Stimulated activated effector memory CD8-positive, alpha-beta T cell treated with anti-CD3 and anti-CD28 coated beads, Interleukin-12 subunit alpha, Interleukin-12 subunit beta, amount 100 ng/mL, for 72 hours (primary cell): ENCODE measurements at places on chromosomes 2 and 18.

DNA sequence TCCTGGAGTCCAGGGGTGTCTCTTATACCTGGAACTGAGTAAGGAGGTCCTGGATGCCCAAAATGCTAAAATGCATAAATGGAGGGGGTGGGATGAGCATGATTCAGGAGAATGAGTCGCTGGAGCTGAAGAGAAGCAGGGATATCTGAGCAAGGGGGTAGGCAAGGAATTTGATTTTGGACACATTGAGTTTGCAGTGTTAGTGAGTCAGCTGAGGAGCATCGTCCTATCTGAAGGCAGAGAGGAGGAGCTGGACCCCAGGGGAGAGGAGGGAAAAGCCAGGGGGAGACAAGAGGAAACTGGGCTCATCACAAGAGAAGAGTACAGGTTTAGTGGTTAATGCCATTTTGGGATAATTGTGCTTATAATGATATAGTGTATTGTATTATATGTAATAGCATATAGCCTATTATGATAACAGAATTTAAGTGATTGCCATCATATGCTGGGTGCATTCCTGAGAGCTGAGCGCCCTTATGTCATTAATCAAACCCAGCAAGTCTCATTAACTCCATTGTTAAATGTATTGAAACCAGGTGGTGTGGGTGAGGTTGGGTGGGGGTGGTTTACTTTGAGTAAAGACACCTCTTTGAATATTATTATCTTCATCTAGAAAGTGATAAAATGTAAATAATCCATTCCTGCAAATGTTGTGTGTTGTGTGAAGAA is 12.4 kb downstream of the EHD3 start:
- DNase-seq = no peak

- DNase-seq = no peak
These were observed 952 bp downstream of the MGAT5 start for GRCh38 chr2:134254824-134255223.

GRCh38 chr2:207514451-207514850 is 15.3 kb upstream of the CREB1 start:
- DNase-seq = no peak

- no peak for DNase-seq
These were observed 13.2 kb downstream of the ASB18 start for GRCh38 chr2:236250909-236251579.

DNA sequence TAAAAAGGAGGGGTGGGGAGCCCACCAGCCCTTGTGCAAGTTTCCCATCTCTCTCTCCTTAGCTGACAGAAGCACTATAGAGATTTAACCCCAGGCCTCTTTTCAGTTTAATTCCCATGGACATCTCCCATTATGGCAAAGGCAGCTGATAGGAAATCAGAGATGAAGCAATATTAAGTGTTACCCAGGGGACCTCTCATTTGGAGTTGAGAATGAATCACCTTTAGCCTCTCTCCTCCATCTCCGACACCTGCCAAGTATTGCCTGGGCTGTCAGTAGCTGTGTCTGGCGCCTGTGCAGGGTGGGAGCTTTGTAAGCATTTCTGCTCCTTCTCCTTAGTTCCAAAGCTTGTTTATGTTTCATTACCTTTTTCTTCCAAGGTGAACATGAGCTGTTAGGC is 109.0 kb downstream of the AQP4 start:
- no peak for DNase-seq

DNA sequence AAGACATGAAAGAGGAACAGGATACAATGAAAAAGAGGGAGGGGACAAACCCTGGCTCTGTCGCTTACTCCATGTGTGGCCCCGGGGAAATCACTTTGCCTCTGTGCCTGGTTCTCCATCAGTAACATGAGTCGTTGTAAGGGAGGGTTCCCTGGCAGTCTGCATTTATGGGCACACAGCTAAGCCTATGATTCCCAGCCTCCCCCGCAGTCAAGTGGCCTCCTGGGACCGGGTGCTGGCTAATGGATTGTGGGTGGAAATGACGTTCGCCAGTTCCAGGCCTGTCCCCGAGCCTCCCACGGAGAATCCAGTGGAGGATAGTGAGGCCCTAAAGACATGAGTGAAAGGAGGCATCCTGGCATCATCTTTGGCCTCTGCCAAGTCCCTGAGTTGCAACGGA is 42.7 kb downstream of the SFXN5 start:
- DNase-seq = no peak

DNA sequence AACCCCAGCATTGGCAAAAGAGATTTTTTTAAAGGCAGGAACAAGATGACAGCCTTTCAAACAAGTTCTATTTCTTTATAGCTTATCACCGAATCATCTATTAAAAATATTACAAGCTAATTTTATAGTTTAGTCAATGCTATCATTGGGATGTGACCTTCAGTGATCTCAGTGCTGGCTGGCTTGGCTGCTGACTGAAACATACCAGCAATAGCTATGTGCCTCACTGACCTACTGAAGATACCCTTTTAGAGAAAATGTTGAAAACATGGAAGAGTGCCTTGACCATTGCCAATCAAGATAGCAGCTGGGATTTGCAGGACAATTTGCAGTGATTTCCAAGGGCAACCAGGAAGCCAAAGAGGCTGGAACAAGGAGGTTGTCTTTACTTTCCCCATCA is 44.0 kb downstream of the CSRNP3 start:
- no peak for DNase-seq

- DNase-seq = no peak
These were observed 1.0 kb upstream of the AAK1 start for GRCh38 chr2:69644506-69644979.

DNA sequence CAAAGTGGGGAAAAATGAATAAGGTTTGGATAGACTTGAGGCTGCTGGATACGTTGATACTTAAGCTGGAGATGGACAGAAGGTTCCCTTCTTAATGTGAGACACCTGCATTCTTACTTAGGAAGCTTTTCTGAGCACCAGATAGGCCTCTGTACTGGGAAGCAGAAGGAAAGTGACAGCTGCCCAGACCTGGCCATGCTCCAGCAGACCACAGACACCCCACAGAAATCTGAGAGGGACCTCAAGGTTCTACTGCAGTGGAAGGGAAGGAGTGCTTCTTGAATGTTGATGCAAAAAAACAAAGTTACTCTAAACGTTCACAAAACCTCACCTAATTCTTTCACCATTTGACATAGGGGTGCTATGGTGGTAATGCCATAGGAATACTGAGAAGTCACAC is 642.1 kb upstream of the ID2 start:
- no peak for DNase-seq

DNA sequence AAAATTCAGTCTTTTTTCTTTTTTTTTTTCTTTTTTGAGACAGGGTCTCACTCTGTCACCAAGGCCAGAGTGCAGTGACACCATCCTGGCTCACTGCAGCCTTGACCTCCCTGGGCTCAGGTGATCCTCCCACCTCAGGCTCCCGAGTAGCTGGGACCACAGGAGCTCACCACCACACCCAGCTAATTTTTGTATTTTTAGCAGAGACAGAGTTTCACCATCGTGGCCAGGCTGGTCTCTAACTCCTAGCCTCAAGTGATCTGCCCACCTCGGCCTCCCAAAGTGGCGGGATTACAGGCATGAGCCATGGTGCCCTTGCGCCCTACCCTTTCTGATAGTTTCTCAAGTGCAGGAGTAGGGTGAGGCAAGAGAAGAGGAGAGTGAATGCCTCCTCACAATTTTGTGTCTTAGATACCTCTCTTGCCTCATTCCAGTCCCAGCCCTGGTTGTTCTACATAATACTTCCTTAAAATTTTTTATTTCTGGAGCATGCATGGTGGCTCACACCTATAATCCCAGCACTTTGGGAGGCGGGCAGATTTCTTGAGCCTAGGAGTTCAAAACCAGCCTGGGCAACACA is 68.2 kb upstream of the CAB39 start:
- DNase-seq = no peak

DNA sequence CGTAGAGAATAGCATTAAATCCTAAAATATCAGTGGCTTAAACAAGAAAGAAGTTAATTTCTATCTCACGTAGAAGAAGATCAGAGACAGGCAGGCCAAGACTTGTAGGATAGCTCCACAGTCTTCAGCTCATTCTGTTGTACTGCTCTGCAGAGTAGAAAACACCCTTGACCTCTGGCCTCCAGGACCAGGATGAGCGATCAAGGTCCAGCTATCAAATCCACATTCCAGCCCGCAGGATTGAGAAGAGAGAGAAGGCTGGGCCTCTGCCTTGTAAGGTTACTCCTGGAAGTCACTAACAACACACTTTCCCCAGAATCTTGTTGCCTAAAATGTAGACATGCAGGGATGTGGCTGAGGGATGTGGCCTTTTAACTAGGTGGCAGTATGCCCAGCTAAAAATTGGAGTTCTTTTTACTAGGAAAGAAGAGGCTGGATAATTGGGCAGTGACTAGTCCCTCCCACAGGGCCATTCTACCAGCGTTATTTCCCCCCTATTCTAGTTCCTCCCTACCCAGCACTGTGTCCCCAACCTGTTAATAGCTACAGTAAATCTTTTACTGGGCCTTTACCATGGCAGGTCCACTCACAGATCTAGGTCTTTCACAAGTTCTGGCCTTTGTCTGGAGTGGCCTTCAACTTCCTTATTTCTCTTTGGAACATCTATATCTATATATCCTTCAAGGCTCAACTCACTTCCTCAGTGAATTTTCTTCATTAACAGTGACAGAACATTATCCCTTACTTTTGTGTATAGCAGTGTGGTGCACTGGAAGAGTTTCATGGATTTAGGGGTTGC is 165.0 kb downstream of the DIS3L2 start:
- no peak for DNase-seq

DNA sequence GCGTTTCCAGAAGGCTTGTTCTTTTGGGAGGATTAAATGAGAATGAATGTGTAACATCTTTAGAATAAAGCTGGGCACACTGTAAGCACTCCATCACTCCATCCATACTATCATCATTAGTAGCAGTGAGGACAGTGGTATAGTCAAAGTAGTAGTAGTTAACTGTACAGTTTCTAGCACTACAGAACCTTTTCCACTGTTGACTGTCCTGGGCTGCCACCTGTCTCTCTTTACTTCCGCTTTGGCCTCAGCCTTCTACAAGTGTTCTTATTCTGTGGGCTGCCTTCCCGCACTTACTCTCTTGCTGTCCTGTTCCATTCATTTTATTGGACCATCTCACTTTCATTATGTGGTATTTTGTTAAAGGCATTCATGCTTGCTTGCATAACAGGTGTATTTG is 3.3 kb downstream of the SLC9A2 start:
- no peak for DNase-seq

DNA sequence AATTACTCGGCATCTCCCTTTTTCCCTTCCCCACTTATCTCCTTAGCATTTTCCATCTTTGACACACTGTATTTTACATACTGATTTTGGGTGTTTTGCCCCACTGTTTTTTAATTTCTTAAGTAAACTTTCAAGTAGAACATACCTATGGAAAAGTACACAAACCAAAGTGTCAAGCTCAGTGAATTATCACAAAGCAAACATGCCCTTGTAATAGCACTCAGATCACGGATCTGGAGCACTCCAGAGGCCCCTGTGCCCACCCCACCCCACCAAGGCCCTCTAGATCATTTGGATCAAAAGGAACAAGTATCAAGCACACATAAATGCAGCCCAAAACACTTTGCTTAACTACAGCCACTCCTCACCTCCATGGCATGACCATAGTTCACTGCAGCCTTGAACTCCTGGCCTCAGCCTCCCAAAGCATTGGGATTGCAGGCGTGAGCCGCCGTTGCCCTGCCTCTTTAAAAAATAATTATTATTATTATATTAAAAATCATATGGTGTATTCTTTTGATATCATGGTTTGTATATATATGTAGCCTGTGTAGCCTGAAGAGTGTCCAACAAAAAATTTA is 38.1 kb downstream of the FER1L5 start:
- DNase-seq = no peak

DNA sequence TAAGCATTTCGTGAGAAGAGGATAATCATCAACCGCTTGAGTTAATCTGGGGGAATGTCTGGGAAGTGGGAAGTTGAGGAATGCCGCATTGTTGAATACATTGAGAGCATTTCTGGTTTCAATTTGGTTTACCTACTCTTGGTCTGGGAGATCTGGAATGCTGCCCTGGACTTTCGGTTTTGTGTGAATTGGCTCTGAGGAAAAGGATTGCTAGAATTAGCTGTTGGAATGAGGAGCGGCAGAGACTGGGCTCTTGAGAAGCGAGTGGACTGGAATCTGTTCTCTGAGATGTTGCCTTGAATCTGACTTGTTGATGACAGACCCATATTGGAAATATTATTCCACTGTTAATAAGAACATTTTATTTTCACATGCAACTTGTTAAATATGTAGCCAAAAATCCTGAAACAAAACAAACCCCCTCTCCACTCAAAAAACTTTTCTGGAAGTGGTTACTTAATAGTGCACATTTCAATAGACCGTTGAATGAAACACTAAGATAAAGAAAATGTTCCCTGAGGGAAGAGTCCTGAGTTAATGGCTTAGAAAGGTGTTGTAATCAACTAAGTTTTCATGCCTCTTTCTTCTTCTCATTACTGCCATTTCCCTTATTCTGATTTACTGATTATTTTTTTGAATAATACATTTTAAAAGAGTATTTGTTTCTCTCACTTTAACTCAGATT is 50.8 kb downstream of the PTPRM start:
- DNase-seq = no peak

GRCh38 chr18:22197668-22198067 is 28.3 kb downstream of the GATA6 start:
- DNase-seq = no peak

GRCh38 chr2:28300485-28301341 is 91.9 kb upstream of the FOSL2 start:
- DNase-seq = no peak

DNA sequence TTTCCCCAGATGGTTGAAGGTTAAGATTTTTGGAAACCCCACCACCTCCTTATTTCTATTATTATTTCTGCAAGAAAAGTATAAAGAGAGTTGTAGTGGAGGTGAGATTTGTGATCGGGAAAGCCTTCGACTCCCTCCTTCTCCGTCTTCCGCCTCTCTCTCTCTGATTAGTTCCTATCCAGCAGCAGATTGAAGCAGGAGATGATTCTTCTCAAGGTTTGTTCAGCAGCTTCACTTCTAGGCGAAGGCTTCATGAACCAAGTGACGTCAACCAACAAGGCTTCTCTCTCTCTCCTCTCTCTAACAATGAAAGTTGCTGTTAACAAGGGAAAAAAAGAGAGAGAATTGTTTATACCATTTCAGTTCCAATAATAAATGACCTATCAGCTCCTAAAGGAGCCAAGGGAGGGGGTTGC is at the start of gene BAZ2B:
Gene BAZ2B, minus strand, starts transcription at position 263 of the 416 bp plus-strand sequence. CDS start 137,829 bp downstream, outside the sequence.
- no peak for DNase-seq

GRCh38 chr2:20471902-20472559 is 25.2 kb downstream of the RHOB start:
- no peak for DNase-seq

- DNase-seq = no peak
These were observed 28.7 kb downstream of the MTERF4 start for GRCh38 chr2:241073166-241074064.

- no peak for DNase-seq
These were observed 312.0 kb upstream of the ETAA1 start for GRCh38 chr2:67085146-67085545.

DNA sequence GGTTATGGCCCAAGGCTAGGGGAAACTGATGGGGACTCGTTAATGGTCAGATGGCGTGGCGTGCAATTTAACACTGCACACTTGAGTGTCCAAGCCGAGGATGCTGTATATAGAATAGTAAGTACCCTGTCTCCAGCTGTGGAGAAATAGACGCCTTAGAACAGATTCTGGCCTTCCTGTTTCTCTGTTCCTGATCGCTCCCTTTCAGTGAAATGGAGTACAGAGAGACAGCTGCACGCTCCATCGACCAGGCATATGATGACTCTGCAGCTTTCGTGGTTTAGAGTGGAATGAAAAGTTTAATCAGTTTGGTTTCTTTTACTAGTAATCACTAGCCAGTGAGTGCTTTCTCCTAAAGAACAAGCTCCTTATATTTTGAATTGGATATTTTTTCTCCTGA is 213.4 kb downstream of the NEDD4L start:
- DNase-seq = no peak

- DNase-seq = no peak
These were observed 2.7 kb upstream of the RAB6D start for GRCh38 chr2:131366643-131367042.
